ENCODE measurements at places on chromosomes 7 and 10.

- H3K4me1 ChIP-seq, result no peaks in the 10 kb centered on the region
- DNase-seq, result no peak
- no peak overlapping the region for H3K4me3 ChIP-seq
- no peak overlapping the region for H3K27ac ChIP-seq
These were observed 55.1 kb downstream of the TMEM178B start for GRCh38 chr7:141128931-141129330.

DNA sequence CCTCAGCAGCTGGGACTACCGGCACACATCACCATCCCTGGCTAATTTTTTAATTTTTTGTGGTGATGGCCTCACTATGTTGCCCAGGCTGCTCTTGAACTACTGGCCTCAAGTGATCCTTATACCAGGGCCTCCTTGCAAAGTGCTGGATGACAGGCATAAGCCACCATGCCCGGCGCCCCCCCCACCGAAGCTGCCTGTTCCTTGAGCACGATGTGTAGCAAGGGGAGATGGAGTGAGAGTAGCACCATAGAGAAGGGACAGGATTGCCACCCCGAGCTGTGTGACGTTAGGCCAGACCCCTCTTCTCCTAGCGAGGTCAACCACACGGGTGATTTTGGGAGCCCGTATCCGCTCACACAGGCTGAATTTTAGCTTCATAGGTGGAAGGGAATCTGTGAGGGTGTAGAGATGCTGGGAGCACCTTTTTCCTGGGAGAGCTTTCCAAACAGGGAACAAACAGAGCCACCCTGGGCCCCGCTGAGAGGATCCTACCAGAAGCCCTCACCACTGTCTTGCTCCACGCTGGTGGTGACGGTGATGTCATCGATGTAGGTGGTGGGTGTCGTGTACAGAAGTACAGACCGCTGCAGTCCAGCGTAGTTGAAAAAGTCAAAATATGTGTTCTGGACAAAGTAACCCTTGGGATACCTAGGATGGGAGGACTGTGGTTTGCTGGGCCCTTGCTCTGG lies 3.0 kb downstream of the GUSB start:
- H3K27me3 ChIP-seq, result no peaks in the 10 kb centered on the region
- no peak for DNase-seq
- H3K27ac ChIP-seq, result no peak overlapping the region
- H3K4me1 ChIP-seq, result peaks cover 5% of the 10 kb centered on the region
- H3K36me3 ChIP-seq, result no peaks in the 10 kb centered on the region

GRCh38 chr7:1819259-1819841 lies 149.3 kb downstream of the ELFN1 start:
- H3K27ac ChIP-seq, result no peak overlapping the region
- H3K36me3 ChIP-seq, result no peaks in the 10 kb centered on the region
- no peak for DNase-seq
- no peaks in the 10 kb centered on the region for H3K4me1 ChIP-seq
- H3K27me3 ChIP-seq, result no peaks in the 10 kb centered on the region
- H3K4me3 ChIP-seq, result no peak overlapping the region

GRCh38 chr7:81075150-81075549 lies 156.3 kb upstream of the SEMA3C start:
- no peak for DNase-seq
- H3K4me1 ChIP-seq, result no peaks in the 10 kb centered on the region
- H3K27me3 ChIP-seq, result no peaks in the 10 kb centered on the region
- no peak overlapping the region for H3K4me3 ChIP-seq
- no peak overlapping the region for H3K27ac ChIP-seq
- no peaks in the 10 kb centered on the region for H3K36me3 ChIP-seq

GRCh38 chr7:151807846-151808245 lies 69.1 kb downstream of the PRKAG2 start:
- H3K4me1 ChIP-seq, result no peaks in the 10 kb centered on the region
- H3K4me3 ChIP-seq, result no peak overlapping the region
- H3K27me3 ChIP-seq, result no peaks in the 10 kb centered on the region
- no peak overlapping the region for H3K27ac ChIP-seq
- no peaks in the 10 kb centered on the region for H3K36me3 ChIP-seq

- H3K27me3 ChIP-seq, result no peaks in the 10 kb centered on the region
- no peak overlapping the region for H3K27ac ChIP-seq
- H3K4me3 ChIP-seq, result no peak overlapping the region
- no peaks in the 10 kb centered on the region for H3K36me3 ChIP-seq
These were observed 128.6 kb downstream of the ICA1 start for GRCh38 chr7:8133188-8133848.

GRCh38 chr10:78968300-78968942 lies 100.3 kb upstream of the ZMIZ1 start:
- H3K27ac ChIP-seq, result no peak overlapping the region
- no peaks in the 10 kb centered on the region for H3K27me3 ChIP-seq
- H3K4me3 ChIP-seq, result no peak overlapping the region

Data from ovary (tissue), 10 donors.